ENCODE measurements at places on chromosomes 1 and 21.

DNA sequence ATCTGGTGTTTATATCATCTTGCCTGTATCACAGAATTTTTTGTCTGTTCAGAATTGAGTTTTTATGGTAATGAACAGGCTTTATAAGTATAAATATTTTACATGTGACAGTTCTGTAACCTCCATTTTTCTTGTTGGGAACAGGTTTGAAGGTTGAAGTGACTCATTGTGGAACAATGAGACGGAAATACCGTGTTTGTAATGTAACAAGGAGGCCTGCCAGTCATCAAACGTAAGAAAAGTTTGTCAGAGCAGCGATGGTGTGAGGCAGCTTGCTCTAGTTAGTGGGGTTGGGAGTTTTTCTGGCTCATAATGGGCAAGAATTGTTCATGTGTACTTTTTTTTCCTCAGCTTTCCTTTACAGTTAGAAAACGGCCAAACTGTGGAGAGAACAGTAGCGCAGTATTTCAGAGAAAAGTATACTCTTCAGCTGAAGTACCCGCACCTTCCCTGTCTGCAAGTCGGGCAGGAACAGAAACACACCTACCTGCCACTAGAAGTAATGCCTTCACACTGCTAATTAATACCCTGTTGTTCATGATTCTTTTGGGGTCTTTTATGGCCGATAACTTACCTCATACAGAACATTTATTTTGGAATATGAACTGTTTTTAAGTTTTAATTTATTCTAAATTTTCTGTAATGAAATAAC lies 75.2 kb upstream of the TEKT2 start:
- no peak for DNase-seq

GRCh38 chr1:39395357-39395831 lies 96.0 kb upstream of the BMP8A start:
- no peak for DNase-seq

GRCh38 chr1:207941665-207942064 lies 30.7 kb upstream of the CD34 start:
- no peak for DNase-seq

DNA sequence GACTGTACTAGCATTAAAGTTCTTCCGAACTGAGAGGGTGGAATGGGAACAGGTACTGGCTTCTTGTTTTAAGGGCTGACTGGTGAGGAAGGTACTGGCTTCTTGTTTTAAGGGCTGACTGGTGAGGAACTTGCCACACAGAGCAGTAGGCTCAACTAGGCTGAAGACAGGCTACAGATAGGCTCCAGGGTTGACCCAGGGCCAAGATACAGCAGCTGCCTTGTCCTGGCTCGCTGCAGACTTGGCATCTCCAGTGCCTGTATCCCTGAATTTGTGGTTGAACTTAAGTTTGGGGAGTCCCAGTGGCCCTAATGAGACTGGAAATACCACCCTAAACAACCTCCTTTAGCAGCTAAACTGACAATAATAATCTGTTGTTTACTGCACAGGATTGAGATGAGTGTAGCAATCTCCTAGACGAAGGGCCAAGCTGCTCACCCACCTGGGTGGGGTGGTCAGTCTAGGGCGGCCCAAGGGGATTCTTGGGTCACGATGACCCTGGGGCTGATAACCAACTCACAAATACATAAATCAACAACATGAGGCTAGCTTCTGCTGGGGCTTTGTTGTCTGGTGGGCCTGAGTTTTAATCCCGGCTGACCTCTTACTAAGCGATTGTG lies 227.1 kb downstream of the DISC1 start:
- DNase-seq = no peak

GRCh38 chr1:50270926-50271325 lies 152.3 kb downstream of the DMRTA2 start:
- DNase-seq = no peak

DNA sequence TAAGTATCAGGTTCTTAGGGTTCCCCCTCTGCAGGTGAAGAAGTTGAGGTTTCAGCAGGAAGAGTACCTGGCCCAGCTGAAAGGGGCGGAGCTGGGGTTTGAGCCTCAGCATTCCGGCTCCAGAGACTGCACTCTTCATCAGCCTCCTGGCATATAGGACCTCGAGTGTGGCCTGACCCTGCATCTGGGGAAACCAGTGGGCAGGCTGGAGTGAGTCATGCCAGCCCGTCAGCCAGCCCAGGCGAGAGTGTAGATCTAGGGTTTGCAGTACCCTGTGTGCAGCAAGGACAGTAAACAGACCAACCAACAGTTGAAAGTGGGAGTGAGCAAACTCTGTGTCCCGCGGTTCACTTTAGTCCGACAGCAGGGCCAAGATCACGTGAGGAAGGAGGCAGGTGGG lies 14.1 kb downstream of the MFSD2A start:
- DNase-seq = no peak

DNA sequence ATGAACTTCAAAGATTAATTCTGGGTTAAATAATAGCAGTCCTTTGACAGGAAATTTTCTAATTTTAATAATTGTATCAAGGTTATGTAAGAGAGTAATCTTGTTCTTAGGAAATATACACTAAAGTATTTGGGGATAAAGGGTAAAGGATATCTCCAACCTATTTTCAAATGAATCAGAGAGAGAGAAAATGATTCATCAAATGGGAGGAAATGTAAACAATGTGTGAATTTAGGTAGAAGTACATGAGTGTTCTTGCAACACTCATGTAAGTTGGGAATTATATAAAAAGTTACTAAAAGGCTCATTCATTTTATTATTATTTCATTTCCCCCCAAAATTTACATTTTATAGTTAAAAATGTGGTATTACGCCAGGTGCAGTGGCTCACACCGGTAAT lies 20.4 kb upstream of the SIM2 start:
- no peak for DNase-seq

DNA sequence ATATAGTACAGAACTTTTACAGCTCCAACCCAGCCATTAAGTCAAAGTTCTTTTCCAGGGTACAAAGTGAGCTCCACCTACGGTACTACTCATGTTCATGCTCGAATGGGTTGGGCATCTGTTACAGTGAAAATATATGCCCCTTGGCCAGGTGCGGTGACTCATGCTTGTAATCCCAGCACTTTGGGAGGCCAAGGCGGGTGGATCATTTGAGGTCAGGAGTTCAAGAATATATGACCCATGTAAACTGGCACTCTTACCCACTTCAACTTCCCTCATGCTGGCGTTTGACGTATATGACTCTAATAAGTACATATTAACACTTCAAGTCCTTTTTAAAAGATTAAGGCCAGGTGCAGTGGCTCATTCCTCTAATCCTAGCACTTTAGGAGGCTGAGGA lies 71.3 kb upstream of the PKN2 start:
- no peak for DNase-seq

DNA sequence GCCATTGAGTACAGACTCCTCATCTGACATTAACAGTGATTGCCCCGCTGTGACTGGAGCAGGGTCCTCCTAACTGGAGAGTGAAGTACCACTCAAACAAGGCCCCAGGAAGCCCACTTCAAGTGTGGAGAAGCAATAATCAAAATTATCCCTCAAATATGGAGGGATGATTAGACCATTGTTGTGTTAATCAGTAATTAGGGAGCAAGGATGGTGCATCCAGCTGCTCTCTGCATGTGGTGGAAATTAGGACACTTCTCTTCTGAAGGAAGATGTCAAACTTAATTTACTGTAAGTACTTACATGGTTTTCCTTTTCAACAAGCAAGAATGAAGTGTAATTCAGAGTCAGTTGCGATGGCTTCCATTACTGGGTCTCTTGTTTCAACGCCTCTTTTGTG lies 3.4 kb upstream of the ZP4 start:
- DNase-seq = no peak

- no peak for DNase-seq
These were observed 52.7 kb upstream of the WASF2 start for GRCh38 chr1:27542463-27543273.

DNA sequence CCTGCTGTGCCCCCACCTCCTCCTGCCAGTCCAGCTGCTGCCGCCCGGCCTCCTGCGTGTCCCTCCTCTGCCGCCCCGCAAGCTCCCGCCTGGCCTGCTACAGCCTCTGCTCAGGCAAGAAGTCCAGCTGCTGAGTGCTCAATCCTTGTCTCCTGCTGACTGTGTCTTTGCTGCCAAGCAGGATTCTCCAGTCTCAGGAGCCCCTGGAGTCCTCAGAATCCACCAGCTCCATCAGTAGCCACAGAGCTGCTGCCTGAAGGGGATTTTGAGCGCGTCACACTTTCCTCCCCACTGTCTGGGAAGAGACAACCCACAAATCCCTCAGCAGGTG lies 973 bp downstream of the KRTAP10-11 start:
- no peak for DNase-seq

- no peak for DNase-seq
These were observed 25.7 kb upstream of the KCNK1 start for GRCh38 chr1:233587958-233588799.

GRCh38 chr1:151739590-151740355 lies 18.5 kb downstream of the RIIAD1 start:
- DNase-seq = no peak

- no peak for DNase-seq
These were observed 69.9 kb downstream of the TNFSF4 start for GRCh38 chr1:173137107-173137706.

DNA sequence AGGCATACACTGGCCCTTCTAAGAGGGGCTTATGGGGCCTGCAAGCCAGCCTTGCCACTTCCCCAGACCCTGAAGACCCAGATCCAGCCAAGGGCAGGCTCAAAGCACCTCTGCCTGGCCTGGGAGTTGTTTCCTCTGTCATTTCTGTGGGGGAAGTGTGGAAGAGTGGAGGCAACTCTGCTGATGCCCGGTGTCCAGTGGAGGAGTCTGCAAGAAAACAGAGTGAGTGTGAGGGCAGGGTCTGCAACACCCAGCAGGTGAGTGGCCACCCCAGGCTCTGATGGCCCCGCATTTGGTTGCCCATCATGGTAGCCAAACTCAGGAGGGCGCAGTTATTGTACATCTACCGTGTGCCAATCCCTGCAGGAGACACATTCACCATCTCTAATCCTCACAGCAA lies 8.4 kb downstream of the CLEC20A start:
- DNase-seq = no peak

DNA sequence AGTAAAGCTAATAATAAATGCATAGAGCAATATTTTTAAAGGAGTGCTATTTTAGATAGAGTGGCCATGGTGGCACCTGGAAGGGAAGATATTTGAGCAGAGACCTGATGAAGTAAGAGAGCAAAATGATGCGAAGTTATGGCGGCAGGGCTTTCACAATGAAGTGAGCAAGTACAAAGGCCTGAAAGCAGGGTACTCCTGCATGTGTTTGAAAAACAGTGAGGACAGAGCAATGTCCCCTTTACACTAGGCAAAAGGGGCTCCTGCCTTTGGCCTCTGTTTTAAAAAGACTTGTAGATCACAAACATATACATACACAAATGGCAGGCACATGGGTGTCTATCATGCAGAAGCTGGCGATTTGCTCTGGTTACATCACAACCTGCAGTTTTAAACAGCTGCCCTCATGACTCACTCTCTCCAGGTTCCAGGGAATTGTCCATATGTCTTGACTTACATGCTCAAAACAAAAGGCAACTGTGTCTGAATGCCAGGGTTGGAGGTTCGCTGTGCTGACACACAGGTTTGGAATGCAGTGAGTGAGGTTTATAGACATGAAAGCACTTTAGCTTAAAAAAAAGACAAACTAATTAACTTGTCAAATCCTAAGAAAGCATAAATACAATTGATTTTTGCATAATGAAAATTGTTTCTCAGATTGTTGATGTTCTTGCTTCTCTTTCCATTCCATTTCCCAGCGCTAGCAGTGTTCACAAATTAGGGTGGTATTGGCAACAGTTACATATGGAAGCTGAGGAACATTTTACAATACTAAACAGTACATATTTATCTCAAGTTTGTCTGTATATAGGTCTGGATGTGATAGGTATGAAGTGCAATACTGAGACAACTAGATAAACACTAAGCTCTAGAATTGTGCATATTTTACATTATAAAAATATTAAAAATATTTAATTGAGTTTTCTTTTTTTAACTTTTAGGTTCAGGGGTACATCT lies 313.9 kb downstream of the BARHL2 start:
- peak; percentile 75 for DNase-seq

GRCh38 chr1:8014381-8014988 lies 11.6 kb downstream of the ERRFI1 start:
- no peak for DNase-seq

GRCh38 chr21:17819877-17820229 lies 697 bp upstream of the C21orf91 start:
- DNase-seq = no peak

GRCh38 chr1:62396871-62397270 lies 40.0 kb upstream of the USP1 start:
- no peak for DNase-seq

GRCh38 chr1:178599087-178599486 lies 86.2 kb downstream of the TEX35 start:
- DNase-seq = no peak

DNA sequence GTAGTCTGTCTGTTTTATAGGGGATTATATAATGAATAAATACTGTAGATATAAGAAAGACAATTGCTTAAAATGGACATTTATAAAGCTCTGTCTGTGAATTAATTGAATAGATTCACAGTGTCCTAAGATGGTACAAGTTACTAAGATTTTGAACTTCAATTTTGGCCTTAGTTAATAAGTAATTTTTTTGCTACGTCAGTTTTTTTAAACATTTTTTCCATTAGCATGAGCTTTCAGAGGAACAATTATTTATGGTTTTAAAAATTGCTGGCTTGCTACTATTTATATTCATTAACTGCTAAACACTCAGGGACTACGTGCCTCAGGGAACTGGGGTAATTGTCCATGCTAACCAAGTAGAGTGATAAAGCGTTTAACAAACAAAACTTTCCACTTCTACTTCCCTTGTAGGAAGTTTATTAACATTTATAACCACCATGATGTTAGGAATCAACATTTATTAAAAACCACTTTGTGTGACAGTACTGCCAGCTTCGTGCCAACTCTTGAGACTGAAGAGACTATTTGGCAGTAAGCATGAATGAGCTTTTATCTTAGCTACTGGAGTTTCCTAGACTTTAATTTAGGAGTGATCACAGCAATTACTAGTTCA lies 65.4 kb upstream of the PTGS2 start:
- no peak for DNase-seq

DNA sequence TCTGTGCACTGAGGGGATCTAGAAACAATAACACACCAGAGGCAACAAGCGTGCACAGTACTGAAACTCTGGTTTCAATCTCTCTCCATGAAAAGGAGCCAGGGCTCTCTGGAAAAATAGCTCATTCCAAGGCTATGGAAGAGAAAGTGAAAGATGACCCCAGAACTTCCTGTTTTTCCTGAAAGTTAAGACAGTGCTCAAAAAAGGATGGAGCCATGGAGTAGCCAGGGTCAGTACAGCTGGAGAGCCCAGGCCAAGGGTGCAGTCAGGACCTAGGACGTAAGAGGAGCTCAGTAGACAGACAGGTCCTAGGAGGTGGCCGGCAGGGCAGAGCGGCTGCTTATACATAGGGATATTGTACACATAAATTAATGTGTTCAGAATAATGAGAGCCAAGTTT lies 19.1 kb downstream of the NOL9 start:
- DNase-seq = no peak

All from NCI-H1694 (cell line).